ENCODE measurements at places on chromosomes 13 and 19.

DNA sequence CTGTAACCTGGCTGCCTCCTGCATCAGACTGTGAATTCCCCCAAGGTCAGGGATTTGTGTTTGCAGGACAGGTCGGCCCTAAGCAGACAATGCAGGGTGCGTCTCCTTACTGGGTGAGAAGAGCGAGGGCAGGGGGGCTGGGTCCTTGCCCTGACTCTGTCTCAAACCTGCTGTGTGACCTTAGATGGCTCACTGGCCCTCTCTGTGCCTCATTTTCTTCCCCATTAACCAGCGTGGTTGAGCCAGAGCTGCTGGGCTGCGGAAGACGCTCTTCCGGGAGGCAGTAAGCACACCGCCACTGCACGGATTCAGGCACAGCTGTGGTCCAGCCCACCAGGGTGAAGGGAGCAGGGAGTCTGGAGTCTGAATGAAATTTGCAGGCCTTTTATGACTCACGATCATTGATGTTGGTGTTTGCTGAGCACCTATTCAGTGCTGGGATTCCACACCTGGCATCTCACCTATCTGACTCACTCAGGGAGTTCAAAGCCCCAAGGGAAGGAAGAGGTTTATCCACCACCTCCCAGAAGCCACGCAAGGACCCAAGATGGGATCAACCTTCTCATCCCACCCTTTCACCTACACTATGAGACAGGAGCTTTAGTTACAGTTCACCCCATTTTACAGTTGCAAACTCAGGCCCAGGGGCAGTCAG is 2.5 kb downstream of the AKT1S1 start:
- DNase-seq, result no peak

DNA sequence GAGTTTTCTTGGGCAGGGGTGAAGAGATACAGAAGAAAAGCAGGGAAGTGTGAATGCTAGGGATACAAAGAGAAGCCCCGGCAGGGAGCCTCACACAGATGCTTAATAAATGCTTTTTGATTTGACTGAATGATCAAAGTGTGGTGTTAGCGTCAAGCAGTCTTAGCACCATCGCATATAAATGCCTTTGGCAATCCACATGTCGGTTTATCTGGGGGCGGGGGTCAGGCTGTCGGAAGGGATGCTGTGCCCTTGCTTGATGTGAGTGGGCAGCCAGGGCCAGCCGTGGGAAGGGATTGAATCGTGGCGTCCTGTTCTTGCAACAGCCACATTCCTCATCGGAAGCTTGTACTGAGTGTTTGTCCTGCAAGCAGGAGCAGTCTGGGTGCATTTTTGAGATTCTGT is 173.1 kb downstream of the LACC1 start:
- peak; percentile 5 for DNase-seq

DNA sequence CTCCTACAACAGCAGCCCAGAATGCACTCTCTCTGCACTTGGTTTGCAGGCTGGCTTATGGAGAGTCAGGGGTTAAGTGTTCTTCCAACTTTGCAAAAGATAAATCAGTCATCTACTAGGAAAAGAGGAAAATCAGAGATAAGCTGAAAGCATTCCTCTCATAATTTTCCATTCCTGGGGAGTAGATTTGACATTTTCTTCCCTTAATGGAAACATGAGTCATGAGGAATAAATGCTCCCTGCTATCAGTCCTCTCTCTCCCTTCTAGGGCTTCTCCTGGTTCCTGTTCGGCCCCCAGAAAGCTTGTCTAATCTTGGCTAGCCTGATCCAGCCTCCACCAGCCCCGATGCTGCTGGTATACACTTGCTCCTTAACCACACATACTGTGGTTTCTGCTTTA is 28.4 kb upstream of the ENOX1 start:
- DNase-seq, result peak; percentile 99

- no peak for DNase-seq
Observed at GRCh38 chr13:112561478-112561877, 26.5 kb downstream of the TUBGCP3 start.

- DNase-seq, result no peak
Observed at GRCh38 chr13:47845981-47846380, 155.1 kb downstream of the SUCLA2 start.

DNA sequence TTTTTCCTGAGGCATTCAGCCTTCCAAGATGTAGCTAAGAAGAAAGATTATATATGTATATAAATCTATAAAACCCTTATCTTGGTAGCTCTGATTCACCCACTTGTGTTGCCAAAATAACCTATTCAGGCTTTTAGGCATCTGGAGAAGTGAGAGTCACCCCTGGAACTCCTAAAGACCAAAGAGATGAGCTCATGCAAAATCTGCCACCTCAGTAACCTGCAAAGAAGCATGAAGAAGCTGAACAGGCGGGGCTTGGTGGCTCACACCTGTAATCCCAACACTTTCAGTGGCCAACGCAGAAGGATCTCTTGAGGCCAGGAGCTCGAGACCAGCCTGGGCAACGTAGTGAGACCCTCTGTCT is 393.7 kb downstream of the FOXO1 start:
- no peak for DNase-seq

GRCh38 chr13:27659145-27659865 is 37.6 kb downstream of the POLR1D start:
- no peak for DNase-seq

DNA sequence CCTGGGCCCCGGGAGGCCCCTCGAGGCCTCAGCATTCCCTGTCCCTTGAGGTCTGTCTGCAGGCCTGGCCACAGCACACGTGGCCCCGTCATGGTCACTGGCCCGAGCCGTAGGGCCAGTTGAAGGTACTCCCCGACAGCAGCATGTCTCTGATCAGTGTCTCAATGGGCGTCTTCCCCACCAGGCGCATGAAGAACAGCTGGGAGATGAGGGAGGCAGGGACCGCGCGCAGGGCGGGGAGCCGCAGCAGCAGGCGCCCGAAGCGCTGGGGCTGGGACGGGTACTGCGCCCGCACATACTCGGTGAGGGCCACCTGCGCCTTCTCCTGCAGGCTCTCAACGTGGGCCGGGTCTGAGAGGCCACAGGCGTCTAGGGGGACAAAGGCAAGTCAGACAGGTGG is 6.2 kb downstream of the OCEL1 start:
- DNase-seq, result no peak

GRCh38 chr13:98445340-98446233 is 131.3 kb downstream of the STK24 start:
- DNase-seq, result peak; percentile 52

GRCh38 chr13:33080972-33081590 is 64.9 kb downstream of the KL start:
- no peak for DNase-seq

GRCh38 chr19:35729763-35730162 is 12.0 kb downstream of the KMT2B start:
- DNase-seq, result no peak

DNA sequence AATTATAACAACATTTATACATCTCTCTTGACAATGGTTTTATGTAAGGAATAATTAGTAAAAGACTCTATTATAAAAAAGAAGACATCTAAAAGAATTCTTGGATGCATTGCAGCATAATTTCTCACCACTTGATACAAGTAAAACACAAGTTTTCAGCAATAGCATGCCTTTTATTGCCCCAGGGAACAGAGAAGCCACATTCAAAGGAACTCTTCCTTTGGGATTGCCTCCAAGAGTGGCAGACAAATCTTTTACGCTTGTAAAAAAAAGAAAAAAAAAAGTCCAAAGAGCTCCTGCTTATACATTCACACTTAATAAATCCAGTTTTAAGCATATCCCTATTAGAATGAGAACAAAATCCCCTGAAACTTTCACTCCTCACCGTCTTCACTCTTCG is 2357.8 kb upstream of the PCDH20 start:
- no peak for DNase-seq

GRCh38 chr13:97319113-97319720 is 97.1 kb downstream of the MBNL2 start:
- no peak for DNase-seq

GRCh38 chr19:35098413-35099049 is 17.1 kb upstream of the FXYD3 start:
- no peak for DNase-seq

- no peak for DNase-seq
Observed at GRCh38 chr13:46575301-46575771, 22.4 kb downstream of the LRCH1 start.

GRCh38 chr13:71457645-71458044 is 409.4 kb downstream of the DACH1 start:
- DNase-seq, result no peak

DNA sequence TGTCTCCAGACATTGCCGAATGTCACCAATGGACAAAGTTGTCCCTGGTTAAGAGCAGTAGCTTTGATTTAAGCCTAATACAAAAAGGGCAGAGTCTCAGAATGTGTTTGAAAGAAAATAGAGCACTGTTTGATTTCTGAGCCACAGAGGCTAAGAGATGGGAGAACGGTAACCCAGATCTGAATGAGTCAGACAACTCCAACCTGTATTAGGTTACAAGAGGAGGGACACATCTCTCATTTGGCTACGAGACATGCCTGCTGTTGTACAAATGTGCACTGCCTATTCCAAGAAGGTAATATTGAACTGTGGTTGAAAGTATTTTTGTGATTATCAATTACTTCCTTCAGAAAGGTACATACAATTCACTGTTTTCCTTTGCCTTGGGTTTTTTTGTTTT is 4.9 kb upstream of the HSPH1 start:
- no peak for DNase-seq

DNA sequence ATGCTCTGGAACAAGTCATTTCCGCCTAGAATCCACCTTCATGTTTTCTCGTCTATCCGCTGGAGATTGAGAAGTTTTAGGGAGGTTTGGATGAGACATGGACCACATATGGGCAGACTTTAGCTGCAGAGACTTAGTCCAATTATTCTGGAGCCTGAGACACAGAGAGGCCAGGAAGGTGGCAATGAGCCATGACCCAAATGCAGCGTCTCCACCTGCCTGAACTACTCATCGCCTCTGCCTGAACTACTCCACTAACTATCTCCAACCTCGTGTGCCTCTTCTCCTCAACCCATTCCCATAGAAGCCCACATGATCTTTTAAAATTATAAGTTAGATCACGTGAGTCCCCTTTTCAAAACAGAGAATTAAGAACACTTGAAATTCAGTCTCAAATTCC is 5.6 kb downstream of the PLEKHA4 start:
- DNase-seq, result no peak

Measured in NCI-H226 (cell line).